ENCODE measurements at places on chromosomes 2 and 18.

DNA sequence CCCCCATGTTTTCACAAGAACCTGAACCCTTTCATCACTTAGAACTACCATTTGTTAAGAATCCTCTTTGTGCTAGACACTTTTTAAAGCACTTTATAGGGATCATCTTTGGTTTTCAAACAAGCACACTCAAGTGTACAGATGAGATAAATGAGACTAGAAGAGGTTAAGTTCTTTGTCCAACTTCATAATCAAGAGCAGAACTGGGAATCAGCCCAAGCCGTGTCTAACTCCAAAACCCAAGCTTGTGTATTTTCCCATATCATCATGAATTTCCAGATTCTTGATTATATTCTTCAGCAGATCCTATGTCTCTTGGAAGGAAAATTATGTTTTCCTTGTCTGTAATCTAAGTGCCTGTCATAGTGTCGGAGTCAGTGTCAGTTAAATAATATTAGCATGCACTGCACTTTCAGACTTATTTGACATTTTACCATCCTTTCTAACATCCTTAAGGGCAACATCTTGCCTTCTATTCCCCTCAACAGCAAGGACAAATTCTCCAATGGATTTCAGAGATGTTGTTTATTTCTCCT lies 123.0 kb upstream of the SETBP1 start:
- DNase-seq = no peak

- DNase-seq = no peak
Observed at GRCh38 chr2:100429726-100430125, 12.3 kb upstream of the CHST10 start.

GRCh38 chr2:219244789-219245147 lies 476 bp downstream of the GLB1L start:
- DNase-seq = no peak

DNA sequence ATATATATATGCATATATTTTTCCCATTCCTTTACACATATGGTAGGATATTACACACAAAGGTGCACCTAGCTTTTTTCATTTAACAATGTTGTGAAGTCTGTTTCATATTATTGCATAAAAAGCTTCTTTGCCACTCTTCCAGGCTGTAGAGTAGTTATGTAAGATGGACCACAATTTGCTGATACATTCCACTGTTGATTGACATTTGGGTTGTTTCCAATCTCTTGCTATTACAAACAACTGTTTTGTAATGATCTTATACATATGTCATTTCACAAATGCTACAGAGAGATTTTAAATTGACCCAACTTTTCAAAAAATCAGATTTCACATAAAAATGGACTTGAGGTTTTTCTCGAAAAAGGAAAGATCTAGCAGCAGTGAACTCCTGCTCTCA lies 301.4 kb downstream of the CDCA7 start:
- no peak for DNase-seq

DNA sequence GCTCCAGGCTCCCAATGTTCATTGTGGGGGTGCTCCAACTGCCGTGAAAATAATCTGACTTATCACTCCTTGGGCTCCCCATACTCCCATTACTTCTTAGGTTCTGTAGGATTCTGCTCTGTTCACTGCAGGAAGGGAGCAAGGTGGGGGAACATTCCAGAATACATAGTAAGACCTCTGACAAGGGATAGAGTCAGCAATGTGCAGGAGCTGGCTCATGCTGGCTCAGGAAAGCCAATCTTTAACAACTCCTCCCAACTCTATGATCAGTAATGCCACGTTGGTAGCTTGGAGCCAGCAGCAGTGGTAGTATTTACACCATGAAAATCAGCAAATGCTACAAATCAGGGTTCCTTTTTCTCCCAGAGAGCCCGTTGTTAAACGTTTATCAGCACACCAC lies 44.4 kb downstream of the FECH start:
- no peak for DNase-seq

DNA sequence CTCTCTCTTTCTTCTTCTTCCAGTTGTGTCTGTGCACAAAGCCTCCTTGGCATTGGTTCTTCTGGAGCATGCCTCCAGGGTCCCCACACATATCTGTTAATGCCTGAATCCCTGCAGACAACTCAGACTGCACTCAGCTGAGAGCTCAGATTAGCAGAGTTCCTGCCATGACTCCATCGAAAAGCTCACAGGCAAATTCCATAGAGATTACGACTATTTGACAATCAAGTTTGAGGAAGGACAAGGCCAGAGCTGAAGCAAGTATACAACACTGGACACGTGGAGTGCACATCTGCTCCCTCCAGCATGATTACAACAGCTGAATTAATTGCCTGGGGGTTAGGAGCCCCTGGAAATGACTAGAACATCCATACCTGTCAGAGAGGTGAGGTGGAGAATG lies 190.7 kb downstream of the INSIG2 start:
- DNase-seq = no peak

Data from hippocampal formation (tissue), 2 donors.